ENCODE measurements at places on chromosomes 3 and 15.

GRCh38 chr3:72214066-72214951 is 429.4 kb upstream of the PROK2 start:
- DNase-seq, result no peak

GRCh38 chr15:33198541-33198940 is 4.0 kb upstream of the FMN1 start:
- no peak for DNase-seq

DNA sequence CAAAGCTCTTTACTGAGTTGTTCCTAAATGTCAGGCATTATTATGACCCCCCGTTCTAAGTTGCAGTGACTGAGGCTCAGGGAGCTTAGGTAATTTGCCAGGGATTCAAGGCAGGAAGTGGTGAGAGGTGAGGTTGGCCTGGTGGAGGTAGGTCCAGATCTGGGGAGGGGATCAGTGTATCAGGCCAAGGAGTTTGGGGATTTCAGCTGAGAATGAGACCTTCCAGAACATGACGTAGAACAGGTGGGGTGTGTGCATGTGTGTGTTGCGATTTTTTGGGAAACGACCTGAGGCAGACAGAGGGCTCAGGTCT is 41.1 kb upstream of the MRPS22 start:
- DNase-seq, result no peak

GRCh38 chr15:75138016-75138999 is 63.4 kb upstream of the C15orf39 start:
- DNase-seq, result peak; percentile 73

- no peak for DNase-seq
Measured at GRCh38 chr3:188077160-188077799, 76.7 kb upstream of the LPP start.

GRCh38 chr3:167115331-167115934 is 264.7 kb downstream of the ZBBX start:
- DNase-seq, result no peak

DNA sequence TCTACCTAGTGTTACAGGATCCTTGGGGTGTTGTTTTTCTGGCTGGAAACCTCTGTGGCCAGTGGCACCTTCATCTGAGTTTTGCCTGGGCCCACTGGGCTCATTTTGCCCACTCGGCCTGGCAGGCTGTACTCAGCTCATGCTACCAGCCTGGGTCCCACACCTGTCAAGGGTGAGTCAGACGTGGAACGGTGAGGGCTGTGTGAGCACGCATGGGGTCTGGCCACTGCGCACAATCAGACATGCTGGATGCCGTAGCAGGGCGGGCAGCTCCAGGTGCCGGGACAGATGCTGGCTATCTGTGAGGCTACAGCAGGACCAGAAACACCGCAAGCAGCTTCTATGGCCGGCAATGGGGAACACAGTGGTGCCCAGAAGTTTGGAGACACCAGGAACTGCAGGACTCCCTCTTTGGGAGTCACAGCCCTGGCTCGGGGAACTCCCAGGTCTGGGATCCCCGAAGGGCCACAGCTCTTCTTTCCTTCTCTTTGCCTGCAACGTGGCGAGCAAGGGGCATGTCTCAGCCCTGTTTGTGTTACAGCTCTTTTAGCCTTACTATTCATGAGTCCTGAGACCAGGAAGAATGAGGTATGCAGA is 35.9 kb upstream of the DNAJC13 start:
- DNase-seq, result no peak

DNA sequence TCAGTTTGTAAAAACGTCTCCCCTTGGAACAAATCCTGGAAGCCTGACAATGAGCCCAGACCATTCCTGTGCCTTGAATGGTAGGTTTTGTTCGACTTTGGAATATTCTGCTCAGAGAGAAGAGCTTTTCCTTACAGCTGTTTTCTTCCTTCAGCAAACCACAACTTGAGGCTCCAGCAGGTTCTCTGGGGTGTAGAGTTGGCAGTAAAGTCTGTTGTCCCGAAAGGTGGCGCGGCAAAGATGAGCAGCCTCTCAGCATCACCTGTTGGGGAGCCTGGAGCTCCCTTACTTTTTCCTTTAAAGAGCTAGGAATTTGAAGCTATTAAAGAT is 65.4 kb downstream of the BOC start:
- DNase-seq, result no peak

- DNase-seq, result peak; percentile 52
Measured at GRCh38 chr15:84035399-84035766, 200.2 kb upstream of the GOLGA6L4 start.

DNA sequence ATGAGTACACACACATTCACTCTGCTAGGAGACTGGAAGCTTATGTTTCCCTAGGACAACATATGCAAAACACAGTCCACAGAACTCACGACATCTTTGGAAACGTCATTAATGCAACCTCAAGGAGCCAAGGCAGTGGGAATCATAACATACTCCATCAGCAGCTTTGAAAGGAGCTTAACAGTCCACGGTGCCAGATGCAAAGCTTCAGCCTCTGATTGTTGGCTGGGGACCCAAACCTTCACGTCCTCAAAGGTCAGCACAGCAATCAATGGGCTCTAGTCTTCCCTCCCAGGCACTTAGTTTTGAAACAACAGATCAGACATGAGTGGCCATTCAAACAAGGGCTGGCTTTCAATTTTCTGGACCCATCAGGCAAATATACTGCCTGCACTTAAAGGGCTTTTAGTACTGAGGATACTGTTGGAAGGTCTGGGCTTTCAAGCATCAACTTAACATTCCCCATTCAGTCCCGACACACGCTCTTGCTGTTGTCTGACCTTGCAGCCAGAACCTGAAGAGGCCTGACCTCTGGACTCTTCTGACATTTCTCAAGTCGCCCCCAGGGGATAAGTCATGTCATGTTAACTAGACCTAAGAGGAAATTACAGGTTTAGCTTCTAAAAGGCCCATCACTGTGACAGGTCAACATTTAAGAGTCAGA is 223.0 kb downstream of the PDZRN3 start:
- DNase-seq, result no peak

DNA sequence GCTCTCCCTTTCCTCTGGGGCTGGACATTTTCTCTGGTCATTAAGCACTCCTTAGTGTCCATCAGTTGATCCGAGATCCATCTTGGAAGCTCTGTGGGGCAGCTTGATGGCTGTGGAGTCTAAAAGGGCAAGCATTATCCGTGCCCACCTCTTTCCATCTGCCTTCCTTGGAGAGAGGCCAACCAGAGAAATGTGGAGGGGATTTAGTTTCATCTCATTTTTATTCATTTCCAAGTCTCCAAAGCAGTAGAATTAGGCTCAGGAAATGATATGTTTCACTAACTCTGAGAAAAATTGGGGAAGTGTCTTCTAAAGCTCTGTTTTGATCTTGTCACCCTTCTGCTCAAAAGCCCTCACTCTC is 95.9 kb upstream of the KLHL25 start:
- no peak for DNase-seq

DNA sequence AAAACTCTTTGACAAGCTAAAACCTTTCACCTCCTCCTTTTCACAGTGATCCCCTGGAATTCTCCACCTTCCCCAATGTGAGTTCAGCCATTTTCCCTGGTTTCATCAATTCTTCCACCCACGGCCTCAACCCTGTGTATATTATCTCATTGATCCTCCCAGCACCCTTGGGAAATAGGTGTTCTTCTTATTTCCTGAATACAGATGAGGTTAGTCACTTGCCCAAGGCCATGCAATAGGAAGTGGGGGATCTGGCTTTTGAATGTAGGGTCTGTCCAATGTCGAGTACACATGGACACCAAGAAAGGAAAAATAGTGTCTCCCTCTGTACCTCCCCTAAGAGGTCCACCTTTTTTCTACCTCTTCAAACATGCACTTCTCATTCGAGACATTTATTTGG is 262.8 kb upstream of the ST8SIA2 start:
- DNase-seq, result no peak

GRCh38 chr3:187870360-187871203 is 125.3 kb upstream of the BCL6 start:
- no peak for DNase-seq

- no peak for DNase-seq
Measured at GRCh38 chr15:73921254-73921925, 4.9 kb upstream of the LOXL1 start.

DNA sequence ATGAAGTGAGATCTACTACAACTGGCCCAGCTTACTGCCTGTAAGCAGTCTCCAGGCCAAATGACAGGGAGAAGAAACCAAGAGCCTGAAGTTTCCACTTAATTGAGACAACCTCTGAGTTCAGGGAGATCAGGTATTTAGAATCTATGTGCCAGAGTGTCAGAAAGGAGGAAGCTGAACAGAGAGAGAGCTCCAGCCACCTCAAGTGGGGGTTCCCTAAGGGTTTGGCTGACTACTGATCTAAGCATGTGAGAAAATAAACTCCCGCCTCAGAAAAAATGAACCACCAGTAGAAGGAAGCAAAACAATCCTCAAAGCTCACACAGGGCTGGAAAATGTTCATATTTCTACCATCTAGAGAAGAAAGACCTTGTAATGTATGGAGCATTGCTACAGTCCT is 25.0 kb downstream of the ADAM10 start:
- DNase-seq, result peak; percentile 23

DNA sequence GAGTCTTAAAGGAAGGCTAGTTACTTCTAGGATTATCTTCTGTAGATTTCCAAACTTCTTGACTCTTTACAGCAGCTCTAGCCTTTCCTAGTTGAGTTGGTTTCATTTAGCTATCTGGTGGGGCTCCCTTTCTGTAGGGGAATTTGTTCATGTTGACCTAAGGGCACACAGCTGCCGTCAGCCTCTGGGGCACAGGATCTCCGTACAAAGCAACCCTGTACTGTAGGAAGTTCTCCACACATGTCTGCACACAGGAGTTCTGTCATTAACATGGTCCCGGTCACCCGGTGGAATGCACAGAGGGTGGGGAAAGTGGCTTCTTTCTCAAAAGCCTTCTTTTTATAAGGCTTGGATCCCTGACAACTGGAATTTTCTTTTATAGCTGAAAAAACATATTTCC is 88.7 kb upstream of the TNIK start:
- DNase-seq, result no peak

DNA sequence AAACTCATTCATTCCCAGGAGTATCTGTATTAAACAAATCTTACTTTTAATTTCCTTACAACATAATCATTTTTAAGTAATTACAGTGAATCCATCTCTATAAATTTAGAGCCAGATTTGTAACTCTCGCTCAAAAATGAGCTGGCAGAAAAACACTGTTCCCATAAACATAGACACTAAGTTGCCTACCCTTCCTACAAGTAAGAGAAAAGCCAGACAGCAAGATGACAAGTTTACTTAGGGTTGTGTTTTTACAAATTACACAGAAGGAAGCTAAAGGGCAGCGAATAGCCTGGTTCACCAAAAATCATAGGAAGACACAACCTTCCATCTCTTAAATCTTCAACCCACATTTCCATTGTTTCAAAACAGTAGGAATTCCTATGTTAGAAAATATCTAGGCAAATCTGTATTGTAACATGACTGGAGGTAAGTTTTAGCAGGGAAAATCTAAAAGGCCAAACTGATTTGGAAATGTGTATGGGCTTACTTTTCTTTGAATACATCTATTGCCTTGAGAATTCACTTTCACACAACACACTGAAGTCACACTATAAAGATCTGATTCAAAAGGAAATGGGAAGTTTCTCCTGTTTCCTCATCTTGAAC is 21.7 kb downstream of the HERC1 start:
- DNase-seq, result no peak

DNA sequence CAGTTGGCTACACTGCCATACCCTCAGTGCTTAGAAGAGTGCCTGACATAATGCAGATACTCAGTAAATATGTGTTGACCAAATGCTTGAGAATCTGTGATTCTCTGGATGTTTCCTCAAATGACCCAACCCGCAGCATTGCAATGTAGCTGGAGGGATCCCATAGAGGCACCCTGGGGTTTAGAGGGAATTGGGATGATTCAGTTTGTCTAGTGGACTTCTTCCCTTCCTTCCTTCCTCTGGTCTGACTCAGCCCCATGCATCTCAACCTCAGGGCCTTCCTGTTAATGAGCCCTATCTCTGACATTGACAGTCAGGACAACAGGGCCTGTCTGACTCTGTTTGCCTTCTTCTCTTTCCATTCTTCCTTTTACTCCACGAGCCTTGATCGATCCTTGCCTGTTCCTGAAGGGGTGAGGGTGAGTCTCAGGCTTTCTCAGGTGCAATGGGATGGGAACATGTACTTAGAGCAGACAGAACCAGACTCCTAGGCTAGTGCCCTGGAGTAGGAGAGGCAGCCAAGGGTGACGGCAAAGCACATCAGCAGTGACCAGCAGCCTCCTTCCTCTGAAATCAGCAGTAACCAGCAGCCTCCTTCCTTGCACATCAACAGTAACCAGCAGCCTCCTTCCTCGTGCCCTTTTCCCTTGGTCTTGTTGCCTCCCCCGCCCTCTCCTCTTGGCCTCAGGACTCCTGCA is 78.2 kb downstream of the DGKG start:
- peak; percentile 72 for DNase-seq

DNA sequence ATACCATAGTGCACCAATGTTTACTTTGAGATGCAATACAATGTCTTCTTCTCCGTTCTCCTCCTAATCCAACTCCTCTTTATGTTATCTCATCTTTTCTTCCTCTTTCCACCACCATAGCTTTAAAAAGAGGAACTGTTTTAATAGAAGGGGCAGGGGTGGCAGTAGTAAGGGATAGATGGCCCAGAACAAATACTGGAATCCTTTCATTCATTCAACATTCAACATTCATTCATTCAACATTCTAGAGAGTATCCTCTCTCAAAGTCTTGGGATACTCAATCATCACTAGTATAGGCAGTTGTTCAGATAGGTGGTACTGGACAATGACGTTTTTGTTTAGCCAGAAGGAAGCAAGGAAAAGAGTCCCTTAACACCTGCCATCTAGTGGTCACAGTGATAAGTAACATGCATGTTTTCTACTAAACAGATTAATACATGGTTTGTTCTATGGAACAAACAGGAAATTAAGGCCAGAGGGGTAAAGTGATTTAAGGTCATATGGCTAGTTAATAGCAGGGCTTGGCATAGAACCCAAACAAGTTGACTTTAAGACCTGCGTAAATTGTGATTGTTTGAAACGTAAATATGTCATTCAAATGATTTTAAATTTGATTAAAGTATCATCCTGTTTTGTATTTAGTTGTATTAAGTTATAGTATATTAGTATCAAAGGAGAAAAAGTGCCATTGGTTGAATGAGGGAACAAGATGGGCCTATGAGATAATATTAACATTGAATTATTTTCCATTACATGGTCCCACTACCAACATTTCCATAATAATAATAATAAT is 26.9 kb upstream of the EHHADH start:
- peak; percentile 71 for DNase-seq

- DNase-seq, result peak; percentile 45
Measured at GRCh38 chr15:71275098-71275497, 159.8 kb downstream of the THSD4 start.

DNA sequence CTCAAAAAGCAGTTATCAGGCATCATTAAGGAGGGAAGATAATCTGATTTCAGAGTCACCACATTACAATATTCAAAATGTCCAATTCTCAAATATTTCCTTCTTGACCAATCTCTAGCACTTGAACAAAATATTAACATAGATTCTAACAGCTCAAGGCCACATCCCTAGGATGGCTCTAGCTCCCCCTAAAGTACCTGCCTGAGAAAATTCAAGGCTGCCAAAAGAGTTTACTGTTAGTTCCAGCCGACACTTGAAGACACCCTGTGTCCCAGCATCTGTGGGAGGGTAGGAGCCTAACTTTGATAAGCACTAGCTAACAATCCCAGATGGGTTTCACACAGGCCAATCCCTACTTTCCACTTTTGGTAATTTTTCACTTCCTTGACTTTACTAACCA is 10.4 kb downstream of the NSMCE3 start:
- DNase-seq, result no peak
